ENCODE measurements at places on chromosomes 5 and 9. TPM values are rescaled to one million over a fixed set of nuclear protein-coding genes. Genes with fewer than 3 reads are reported as not detected.

GRCh38 chr5:165622864-165623536, 2117.6 kb downstream of the MAT2B start:
- ATAC-seq: no peak

DNA sequence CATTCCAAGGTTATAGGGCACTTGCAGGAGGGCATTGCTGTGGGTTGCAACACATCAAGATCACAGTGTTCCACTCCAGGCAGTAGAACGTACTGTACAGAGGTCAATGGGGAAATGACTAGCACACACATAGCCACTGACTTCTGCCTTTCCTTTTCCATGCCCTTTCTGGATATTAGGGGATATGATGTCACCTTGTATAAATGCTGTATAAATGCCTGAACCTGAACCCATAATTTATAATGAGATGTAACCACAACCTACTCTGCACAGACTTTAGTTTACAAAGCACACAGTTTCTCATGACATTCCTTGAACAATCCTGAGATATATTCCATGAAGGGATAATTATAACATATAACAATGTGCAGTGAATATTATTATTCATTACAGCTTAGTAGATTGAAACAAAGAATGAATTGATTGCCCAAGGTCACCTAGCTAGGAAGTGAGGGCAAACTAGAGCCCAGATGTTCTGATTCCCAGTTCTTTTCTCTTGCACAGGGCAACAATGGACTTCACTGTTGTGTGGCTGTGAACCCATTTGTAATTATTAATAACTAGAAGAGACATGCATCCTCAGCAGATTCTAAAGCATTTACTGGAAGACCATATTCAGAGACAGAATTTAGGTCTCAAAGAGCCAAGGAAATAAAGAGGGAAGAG, 5.6 kb upstream of the ABLIM3 start:
- no peak for ATAC-seq

DNA sequence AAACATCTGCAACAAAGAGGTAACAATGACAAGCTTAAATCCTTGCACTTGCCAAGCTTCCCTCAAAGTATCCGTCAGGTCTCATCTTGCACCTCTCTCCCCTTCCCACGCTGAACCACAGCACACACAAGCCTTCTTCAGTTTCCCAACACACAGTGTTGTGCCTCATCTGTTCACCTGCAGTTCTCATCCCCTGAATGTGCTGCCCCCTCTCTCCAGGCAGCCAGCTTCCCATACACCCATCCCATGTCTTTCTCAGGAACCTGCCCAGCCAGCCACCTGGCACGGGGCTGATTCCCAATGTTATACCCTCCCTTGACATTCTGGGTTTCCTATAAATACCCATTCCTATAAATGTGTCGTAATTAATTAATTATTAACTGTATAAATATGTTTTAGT, 314.8 kb downstream of the PRELID2 start:
- ATAC-seq: no peak

- no peak for ATAC-seq
These were observed 21.3 kb downstream of the HTR4 start for GRCh38 chr5:148633067-148633377.

DNA sequence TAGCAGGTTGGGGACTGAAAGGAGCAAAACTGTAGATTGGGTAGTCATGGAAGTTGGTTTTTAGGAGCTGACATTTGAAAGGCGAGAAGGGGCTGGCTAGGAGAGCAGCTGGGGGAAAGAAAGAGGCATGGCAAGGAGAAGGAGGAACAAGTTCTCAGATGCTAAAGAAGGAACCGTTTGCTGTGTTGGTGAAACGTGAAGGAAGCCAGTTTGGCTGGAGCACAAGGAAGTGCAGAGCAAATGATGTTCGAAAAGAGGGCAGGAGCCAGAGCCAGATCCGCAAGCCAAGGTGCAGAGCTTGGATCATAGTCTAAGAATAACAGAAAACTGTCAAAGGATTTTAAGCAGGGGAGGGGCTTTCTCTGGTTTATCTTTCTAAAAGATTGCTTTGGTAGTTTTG, 276.6 kb downstream of the ASTN2 start:
- ATAC-seq: no peak

- no peak for ATAC-seq
These were observed 155.3 kb downstream of the ADAMTS12 start for GRCh38 chr5:33736510-33736909.

PCDHGB1 gene
- not detected for total RNA-seq

GAPT gene
- not detected for total RNA-seq

RLN1 gene
- 0.95 TPM for total RNA-seq

SNCAIP gene
- total RNA-seq: not detected

All from activated T-helper 17 cell treated with anti-CD3 and anti-CD28 coated beads, Interleukin-2, amount 50 U/mL, for 72 hours (primary cell).